ENCODE measurements at places on chromosomes 5 and 9. TPM values are rescaled to one million over a fixed set of nuclear protein-coding genes. Genes with fewer than 3 reads are reported as not detected.

ZNF354C gene
- 6.7 TPM for total RNA-seq

GRCh38 chr9:121297389-121297788, 29.4 kb downstream of the GSN start:
- no peak for DNase-seq

GRCh38 chr5:173238312-173239232, 3.6 kb upstream of the NKX2-5 start:
- DNase-seq: no peak

DNA sequence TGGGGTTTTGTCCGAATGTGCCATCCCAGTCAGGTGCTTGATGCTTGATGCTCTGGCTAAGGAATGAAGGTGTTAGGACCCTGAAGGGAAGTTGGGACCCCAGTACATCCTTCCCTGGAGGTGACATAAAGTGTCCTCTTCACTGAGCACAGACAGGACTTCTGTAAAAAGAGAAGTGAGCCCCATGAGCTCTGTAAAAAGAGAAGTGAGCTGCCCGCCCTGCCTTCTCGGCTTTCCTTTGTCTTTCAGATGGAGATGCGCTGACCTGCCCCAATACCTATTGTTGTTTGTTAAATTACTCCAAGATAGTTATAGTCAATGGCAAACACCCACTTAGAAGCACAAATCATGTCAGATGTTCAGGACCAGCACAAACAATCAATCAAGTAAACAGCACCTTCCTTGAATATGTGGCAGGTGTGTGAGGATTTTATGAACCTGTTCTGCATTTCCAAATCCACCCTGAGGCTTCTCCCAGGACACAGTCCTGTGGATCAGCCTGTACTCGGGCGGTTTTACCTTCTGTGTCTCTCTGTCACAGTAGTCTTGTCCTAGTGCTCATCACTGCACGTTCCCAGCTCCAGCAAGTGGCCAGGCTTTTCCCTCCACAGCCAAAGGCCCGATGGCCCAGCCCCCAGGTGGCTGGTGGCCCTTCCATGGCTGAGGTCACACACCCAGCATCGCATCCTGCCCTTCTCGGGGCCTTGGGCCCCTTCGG, 191.4 kb downstream of the MTRR start:
- no peak for DNase-seq
